Jurkat, Clone E6-1 (cell line): ENCODE measurements at places on chromosomes 5 and 9.
A peak's percentile ranks its signal among the peaks of the same experiment; 100 is the strongest.

- peak; percentile 62 for DNase-seq
These were observed 13.5 kb upstream of the GNA14 start for GRCh38 chr9:77661566-77662085.

DNA sequence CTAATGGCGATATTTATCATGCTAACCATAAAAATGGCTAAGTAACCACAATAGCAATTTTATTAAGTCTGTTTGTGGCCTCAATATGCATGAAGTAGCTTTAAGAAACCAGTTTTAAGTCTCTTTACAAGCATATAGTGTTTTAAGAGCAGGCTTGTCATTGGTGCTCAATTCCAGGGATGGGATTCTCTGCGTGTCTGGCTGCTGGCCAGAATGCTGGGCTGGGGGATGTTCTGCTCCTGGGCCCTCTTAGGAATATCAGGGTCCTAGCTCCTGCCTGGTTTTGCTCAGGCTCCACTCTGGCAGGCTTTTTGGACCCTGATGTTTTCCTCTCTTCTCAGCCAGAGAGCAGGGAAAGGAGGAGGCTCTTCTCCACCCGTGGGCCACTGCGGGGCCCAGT, 127.2 kb downstream of the PDE8B start:
- no peak for DNase-seq

GRCh38 chr5:117733051-117733450, 1158.4 kb upstream of the SEMA6A start:
- no peak for DNase-seq

DNA sequence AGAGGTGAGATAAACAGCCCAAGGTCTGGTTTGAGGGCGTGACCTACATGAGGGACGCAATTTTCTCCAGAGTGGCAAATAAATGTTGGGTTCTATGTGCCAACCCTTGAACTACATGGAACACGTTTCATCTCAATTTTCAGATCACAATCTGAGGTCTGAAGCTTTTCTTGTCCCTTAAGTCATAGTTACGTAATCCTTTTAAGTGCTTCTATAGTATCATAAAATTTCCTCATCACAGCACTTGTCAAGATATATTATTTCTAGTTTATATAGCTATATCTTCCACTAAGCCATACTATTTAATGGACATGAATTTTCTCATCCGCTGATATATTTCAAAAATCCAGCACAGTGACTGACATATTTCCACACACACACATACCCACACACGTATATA, 53.1 kb upstream of the GRIN3A start:
- DNase-seq: no peak

- DNase-seq: no peak
These were observed 83.1 kb upstream of the IL6ST start for GRCh38 chr5:56077796-56078233.

GRCh38 chr5:157767689-157768088, 24.2 kb downstream of the LSM11 start:
- DNase-seq: no peak

DNA sequence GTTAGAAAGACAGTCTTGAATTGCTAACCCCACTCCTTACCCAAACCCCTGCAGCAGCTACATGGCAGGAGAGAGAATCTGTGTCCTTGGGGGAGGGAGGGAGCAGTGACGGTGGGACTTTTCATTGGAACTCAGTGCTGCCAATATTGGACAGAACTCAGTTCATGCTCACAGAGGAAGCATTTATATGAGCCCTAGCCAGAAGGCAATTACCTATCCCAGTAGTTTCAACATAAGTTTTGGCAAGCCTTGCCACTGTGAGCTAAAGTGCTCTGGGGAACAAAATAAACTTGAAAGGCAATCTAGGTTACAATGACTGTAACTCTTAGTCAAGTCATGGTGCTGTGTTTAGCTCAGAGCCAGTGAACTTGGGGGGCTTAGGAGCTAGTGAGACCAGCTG, 1013.4 kb upstream of the COX7C start:
- DNase-seq: no peak

DNA sequence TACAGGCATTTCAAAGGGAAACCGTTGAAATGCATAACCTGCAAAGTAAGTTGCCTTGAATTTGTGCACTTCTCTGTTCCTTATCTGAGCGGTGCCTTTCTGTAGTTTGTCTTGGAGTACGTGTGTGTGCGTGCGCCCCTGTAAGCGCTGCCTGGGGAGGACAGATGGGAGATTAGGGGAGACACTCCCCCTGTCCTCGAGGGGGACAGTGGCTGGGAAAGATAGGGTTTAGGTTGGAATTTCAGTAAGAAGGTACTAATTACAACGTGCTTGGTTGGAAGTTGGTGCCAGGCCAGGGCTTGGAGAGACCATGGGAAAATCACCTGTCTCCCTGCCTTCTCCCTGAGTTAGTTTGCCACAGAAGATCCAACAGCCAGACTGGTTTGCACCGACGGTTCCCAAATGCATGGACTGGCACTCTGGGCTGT, 73.2 kb downstream of the PIK3R1 start:
- DNase-seq: no peak

GRCh38 chr9:77763566-77763965, 115.4 kb upstream of the GNA14 start:
- DNase-seq: no peak

- no peak for DNase-seq
These were observed 450.8 kb downstream of the NFIB start for GRCh38 chr9:13863112-13863511.

- DNase-seq: no peak
These were observed 58.2 kb downstream of the NACC2 start for GRCh38 chr9:136036848-136037247.

- no peak for DNase-seq
These were observed 20.9 kb upstream of the SPARC start for GRCh38 chr5:151707567-151707966.

DNA sequence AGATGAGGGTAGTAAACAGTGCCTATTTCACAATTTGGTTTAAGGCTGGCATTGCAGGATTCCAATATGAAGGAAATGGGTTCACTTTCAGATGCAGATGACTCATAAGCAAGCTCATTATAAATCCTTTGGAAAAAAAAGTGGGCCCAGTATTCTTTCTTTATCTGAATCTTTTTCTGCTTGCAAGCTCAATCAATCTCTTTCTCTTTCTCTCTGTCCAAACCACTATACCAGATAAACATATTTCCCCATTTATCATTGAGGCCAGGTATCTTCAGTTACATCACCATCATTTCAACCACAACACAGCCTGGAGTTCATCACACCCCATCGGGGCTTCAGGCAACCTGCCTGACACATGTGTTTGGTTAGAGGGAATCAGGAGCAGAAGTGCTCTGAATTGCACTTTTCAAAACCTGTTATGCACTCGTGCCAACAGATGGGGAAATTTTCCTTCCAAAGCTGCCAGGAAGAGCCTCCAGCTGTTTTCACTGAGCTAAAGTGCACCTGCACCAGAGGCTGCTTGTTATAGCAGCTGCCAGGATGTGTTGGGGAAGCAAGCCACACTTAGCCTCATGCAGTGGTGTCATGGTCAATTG, 30.0 kb upstream of the MAMDC2 start:
- peak; percentile 25 for DNase-seq

- DNase-seq: no peak
These were observed 59.6 kb upstream of the C5orf58 start for GRCh38 chr5:170173227-170173626.

- DNase-seq: no peak
These were observed 3.9 kb upstream of the TAL2 start for GRCh38 chr9:105658351-105658750.

DNA sequence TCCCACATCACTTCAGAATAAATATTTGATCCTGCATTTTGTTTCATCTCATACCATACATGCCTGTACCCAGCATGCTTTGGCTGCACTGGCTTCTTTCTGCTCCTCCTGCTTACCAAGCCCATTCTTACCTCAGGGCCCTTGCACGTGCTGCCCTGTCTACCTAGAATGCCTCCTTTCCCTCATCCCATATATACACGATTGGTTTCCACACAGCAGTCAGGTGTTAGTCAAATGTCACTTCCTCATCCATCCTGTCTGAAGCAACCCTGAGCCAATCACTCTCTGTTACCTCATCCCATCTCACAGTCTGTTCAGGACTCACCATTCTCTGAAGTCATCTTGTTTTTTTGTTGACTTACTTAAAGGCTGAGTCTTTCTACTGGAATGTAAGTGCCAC, 30.3 kb downstream of the CAST start:
- no peak for DNase-seq

GRCh38 chr5:9265441-9266287, 280.2 kb downstream of the SEMA5A start:
- DNase-seq: no peak

DNA sequence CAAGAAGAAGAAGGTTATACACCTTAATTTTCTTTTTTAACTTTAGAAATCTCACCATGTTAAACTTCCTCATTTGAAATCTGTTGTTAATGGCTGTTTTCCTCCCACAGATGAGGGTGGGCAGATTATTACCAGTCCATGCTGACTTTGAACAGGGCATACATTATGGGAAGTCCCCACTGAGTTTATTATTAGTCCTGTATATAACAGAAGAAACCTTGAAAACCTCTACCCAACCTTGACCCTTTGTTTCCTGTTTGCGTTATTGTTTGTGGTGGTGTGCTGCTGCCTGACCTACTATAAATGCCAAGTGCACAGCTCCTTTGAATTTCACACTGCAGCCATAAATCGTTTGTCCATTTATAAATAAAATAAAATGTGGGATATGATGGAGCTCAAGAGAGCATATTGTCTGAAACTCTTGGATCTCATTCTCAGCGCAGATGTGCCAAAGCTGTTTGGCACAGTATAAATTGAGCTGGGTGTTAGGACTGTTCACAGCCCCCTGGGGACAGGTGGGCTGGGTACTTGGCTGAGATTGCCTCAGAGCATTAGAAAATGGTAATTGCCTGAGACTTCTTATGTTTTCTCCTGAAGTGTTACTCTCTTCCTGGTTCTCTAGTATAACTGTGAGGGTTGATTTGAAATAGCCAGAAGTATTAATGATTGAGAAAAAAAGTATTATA, 139.6 kb downstream of the SPATA31D1 start:
- no peak for DNase-seq

- no peak for DNase-seq
These were observed 59.3 kb downstream of the RAPGEF6 start for GRCh38 chr5:131575660-131576227.

GRCh38 chr9:20838218-20838617, 154.2 kb downstream of the FOCAD start:
- no peak for DNase-seq

DNA sequence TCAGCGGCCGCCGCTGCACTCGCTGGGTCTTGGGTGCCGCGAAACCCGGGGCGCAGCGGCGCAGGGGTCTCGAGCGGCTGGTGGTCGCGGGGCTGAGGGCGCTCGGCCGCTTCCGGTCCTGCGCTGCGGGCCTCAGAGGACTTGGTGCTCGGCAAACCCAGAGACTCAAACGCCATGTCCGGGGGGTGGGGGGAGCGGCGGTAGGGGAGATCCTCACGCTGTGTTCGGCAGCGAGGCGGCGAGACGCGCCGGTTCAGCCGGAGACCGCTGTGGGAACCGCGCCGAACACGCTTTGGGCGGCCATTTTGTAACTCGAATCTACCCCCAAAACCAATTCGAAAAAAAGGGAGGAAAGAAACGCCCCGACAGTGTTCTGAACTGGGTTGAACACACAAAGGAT, 317.5 kb upstream of the CDH18 start:
- no peak for DNase-seq

GRCh38 chr9:91075279-91075678, 273.7 kb downstream of the SYK start:
- DNase-seq: no peak

GRCh38 chr5:121550989-121551388, 300.7 kb upstream of the FTMT start:
- DNase-seq: no peak

DNA sequence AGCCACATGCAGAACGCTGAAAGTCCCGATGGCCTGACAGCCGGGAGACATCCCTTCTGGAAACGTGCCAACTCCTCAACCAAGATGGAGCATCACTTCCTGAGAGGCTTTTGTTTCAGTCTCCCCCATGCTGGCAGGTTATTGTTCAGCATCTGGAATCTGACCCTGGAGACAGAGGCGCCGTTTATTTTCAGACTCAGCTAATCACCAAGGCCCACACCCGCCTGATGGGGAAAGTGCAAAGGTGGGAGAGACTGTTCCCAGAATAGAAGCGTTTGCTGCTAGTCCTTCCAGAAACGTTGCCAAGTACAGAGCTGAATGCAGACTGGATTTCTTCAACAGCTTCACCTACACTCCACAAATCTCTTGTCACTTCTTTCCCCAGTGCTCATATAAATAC, 41.8 kb upstream of the S1PR3 start:
- DNase-seq: no peak

- peak; percentile 39 for DNase-seq
These were observed 53.1 kb upstream of the TYRP1 start for GRCh38 chr9:12640016-12640587.

- DNase-seq: no peak
These were observed 17.1 kb downstream of the ZNF462 start for GRCh38 chr9:106880081-106880480.

- no peak for DNase-seq
These were observed 27.0 kb downstream of the TCF7 start for GRCh38 chr5:134141331-134142050.

GRCh38 chr9:137268538-137269201, 8.9 kb upstream of the TOR4A start:
- no peak for DNase-seq

DNA sequence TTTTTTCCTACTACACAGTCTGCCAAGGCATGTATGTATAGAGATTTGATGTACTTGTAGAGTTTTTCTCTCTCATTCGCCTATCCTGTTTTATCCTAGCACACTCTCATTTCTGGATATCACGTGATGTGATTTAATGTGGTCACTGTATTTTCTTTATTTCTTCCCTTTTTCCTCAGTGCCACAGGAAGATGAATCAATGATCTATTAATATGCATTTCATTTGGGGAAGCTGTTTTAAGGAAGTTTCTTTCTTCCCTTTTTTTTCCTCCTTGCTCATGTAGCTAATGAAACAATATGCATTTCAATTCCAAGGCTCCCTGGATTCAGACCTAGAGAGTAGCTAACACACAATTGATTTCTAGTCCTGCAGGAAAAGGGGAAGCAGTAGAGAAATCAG, 506.3 kb upstream of the WWC1 start:
- no peak for DNase-seq

DNA sequence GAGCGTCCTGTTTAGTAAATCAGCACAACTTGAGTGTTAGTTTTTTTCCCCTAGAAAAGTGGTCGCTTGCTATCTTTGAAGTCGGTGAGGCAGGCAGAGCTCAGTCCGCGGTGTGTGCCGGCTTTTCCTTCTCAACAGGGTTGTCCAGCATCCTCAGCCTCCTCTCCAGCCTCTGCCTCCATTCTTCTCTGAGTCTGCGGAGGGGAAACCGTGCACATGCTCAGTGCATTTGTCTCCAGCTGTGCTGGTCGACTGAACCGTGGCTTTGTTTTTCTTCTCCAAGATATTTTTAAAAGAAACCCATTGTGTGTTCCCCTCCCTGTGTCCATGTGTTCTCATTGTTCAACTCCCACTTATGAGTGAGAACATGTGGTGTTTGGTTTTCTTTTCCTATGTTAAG, 25.3 kb downstream of the FAM240B start:
- no peak for DNase-seq
